ENCODE measurements at places on chromosomes 4 and X.

- no peak for DNase-seq
These were observed 200.4 kb downstream of the DACH2 start for GRCh38 chrX:86348669-86349068.

DNA sequence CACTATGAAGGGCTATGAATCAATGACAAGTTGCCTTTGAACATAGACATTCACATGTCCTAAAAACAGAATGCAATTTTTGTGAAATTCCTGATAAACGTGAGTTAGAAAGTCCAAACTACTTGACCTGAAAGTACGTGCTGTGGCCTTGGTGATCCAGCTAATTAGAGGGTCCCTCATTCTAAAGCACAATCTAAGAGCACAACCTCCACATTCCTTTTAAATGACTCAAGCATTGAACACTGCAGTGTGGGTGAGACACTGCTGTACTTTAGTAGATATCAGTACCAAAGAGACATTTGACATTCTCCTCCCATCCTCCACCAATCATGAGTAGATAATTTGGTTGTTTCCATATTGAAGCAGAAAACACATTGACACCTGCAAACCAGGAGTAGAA, 73.5 kb downstream of the FAM47B start:
- DNase-seq, result no peak

GRCh38 chrX:19810802-19811201, 76.6 kb downstream of the SH3KBP1 start:
- DNase-seq, result no peak

DNA sequence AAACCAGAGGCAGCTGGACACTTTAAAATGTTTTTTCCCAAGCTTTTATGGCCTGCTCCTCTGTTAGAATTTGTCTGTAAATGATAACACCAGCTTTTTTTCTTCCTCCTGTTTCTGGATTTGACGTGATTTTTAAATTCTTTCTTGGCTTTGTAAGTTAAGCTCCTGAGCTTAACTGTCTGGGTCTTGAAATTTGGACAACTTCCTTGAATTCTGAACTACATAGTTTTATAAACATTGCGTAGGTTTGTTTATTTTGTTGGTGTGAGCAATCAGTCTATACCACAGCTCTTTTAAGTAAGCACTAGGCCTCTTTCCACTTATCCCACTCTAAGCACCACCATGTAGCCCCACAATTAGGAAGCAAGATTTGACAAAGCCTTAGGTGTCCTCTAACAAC, 144.4 kb upstream of the GUCY1A1 start:
- DNase-seq, result no peak

- no peak for DNase-seq
These were observed 18.9 kb downstream of the THAP9 start for GRCh38 chr4:82919386-82919785.

Data from CD4-positive, alpha-beta T cell treated with Interferon alpha-2 for 1 hour (primary cell).